Right ventricle myocardium superior (tissue), 1 donor: ENCODE measurements at places on chromosomes 7 and 10. TPM values are rescaled to one million over a fixed set of nuclear protein-coding genes. Genes with fewer than 3 reads are reported as not detected.

The REEP3 gene
- 14.0 TPM for total RNA-seq

The SAMD9 gene
- 2.7 TPM for total RNA-seq

The AKR1C8 gene
- total RNA-seq, result not detected

The MRPL32 gene
- total RNA-seq, result 60.6 TPM

The POLR2J2 gene
- 1.7 TPM for total RNA-seq

The RAMP3 gene
- 31.2 TPM for total RNA-seq

The SGCE gene
- 15.8 TPM for total RNA-seq

The ALKBH4 gene
- total RNA-seq, result 5.3 TPM

The CALCR gene
- total RNA-seq, result 0.05 TPM

The COBL gene
- 76.5 TPM for total RNA-seq

The LAMB1 gene
- total RNA-seq, result 62.1 TPM

The PROSER2 gene
- total RNA-seq, result 0.97 TPM

The SNCG gene
- total RNA-seq, result 23.5 TPM

The MOGAT3 gene
- not detected for total RNA-seq

GRCh38 chr10:26593896-26594295 is 103.6 kb upstream of the PDSS1 start:
- no peak for DNase-seq

- no peak for DNase-seq
Measured at GRCh38 chr10:29687421-29688164, 52.8 kb upstream of the SVIL start.

GRCh38 chr7:36506820-36507219 is 117.2 kb downstream of the ANLN start:
- DNase-seq, result no peak

DNA sequence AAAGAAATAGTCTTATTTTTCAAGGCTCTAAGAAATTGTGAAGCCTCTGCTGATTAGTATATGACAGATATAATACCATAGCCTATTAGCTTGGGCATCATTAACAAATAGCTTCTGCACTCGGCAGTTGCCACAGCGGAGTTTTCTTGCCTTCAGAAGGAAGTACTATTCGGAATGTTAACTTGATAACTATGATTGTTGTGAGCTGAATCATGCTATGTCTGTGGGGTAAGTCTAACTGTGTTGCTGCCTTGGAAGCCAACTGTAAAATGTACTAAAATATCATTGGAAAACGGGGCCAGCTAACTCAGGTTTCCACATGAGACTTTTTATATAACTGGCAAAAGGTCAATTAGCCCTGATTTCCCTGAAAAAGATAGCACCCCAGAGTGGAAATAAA is 93.2 kb downstream of the TWIST1 start:
- DNase-seq, result no peak

DNA sequence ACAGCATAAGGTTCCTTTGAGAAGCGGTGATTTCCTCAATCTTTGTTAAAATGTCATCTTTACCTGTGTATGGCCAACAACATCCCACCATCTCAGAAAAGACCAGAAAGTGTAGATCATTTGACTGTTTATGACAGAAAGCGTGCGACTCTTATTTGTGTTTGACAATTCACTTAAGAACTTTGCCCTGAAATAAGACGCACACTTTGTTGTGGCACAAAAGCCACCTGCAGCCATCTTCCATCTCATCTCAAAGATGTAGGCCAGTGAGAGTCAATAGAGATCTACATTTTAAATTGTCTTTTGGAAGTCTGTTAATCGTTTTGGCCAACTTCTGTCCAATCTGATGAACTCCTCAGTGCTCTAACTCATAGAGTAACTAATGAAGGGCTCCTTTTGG is 114.0 kb downstream of the CALN1 start:
- DNase-seq, result no peak

GRCh38 chr10:43340101-43340500 is 31.3 kb upstream of the FXYD4 start:
- no peak for DNase-seq

DNA sequence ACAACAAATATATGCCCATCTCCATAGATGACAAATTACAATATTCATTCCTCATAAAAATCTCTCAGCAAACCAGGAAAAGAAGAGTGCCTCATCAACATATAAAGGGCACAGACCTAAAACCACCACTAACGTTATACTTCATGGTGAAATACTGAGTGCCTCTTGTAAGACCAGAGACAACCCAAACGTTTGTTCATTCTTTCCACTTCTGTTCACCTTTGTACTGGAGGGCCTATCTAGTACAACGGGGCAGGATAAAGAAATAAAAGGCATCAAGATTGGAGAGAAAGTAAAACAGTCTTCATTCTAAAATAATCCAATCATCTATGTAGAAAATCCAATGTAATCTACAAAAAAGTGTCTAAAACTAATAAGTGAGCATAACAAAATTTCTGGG is 79.1 kb downstream of the LARP4B start:
- DNase-seq, result no peak

- no peak for DNase-seq
Measured at GRCh38 chr10:75240329-75241076, 4.7 kb upstream of the COMTD1 start.

GRCh38 chr10:34655286-34656170 is 159.6 kb downstream of the PARD3 start:
- no peak for DNase-seq

GRCh38 chr7:71208881-71209280 is 76.9 kb downstream of the GALNT17 start:
- no peak for DNase-seq

GRCh38 chr10:24496906-24497305 is 226.8 kb downstream of the ARHGAP21 start:
- DNase-seq, result no peak

DNA sequence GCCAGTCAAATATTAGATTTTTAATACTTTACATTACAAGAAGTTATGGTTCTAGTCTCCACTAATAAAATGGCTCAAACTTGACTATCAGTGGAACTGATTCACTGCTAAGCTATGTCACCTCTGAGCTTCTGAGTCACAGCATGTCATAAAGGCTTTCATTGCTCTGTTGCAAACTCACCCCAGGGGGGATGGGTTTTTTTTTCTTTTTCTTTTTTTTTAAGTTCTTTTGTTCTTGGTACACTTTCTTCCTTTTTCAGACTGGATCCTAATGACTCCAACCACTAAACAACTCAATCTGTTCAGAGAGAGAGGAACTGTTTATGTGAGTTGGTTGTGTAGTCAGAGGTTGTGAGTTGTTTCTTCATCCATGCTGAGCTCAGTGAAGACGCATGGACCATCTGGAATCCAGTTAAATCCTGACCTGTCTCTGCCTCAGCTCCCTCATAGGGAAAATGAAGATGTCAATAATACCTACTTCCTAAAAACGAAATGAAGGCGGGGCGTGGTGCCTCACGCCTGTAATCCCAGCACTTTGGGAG is 11.0 kb downstream of the MYOF start:
- no peak for DNase-seq

DNA sequence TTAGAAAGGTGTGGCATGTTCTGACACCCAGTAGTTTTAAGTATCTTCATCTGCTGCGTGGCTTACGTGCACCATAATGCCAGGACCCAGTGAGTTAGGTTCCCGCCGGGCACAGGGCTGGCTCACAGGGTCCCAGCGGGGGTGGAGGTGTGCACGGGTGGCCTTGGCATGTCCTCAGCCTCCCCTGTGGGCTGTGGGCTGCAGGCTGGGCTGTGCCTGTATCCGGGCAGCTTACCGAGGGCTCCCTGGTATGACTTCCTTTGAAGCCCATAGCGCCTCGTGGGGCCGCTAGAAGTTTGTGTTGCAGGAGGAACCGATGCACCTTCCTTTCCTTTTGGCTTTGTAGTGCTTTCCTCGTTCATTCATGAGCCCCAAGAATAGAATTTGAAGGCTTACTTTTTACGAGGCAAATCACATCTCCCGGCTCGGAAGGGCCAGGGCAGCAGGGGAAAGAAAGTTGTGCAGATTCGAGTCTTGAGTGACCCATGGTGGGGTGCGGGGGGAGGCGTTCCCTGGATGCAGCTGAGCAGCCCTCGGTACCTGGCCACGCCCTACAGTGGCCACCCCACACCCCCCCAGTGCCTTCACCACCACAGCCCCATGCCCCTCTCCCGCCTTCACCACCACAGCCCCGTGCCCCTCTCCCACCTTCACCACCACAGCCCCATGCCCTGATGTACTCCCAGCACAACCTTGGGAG is 113.2 kb downstream of the WDR37 start:
- no peak for DNase-seq

- peak; percentile 75 for DNase-seq
Measured at GRCh38 chr7:75772081-75773077, at the start of gene CCL26. CCL26 (minus strand) TSS chr7:75772211; CDS start chr7:75772176, 35 bp downstream.

DNA sequence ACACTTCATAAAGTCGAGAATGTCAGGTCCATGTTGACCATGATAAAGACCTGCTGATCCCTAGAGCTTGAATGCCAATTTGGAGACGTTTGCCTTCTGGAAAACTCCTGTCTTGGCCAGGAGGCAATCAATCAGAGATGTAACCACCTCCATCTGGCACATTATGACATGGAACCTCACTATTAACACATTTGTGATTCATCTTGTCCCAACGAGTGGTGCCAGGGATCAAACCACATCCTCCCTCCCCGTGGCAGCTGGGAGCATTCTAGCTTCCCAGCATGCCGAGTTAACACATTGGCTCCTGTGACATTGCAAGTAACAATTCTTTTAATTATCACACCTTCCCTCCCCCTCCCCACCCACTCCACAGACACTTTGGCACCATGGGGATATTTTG is 84.0 kb upstream of the PPP1R17 start:
- DNase-seq, result no peak

DNA sequence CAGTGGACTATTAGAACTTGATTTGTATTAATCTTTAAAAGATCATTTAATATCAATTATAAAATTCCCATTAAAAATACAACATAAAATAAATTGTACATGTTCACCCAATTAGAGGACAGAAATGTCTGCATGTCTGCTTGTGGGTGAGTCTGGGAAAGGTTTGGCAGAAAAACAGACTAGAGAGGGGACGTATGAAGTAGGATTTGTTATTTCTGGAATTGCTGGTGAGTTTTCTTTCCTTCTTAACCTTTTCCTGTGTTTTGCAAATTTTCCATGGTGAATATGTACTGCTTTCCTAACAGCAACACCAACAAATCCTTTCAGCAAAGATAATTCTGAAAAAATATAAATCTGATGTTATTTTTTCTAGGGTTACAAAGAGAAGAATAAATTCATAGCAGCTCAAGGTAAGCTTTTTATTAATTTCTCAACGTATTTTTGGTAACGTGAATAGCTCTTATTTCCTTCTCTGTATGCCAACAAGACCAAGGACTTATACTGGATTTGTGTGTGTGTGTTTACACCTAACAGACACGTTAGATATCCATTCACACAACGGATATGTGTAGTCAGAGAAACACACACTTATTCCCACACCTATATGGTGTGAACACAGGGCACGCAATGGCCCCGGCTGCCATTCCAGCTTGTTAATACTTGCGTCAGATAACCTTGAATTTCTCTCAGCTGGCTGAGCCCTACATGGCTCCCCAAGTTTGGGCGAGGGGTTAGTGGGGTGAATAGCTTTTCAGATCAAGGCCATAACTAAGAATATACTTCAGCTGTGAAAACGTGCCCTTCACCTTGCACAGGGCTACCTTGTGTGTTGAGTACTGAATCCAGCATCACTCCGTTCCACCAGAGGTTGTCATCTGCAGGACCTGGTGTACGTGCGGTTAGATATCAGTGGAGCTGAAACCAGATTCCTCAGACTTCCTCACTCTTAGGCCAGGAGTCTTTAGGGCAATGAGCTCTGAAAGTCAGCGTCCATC is 64.6 kb downstream of the MKI67 start:
- DNase-seq, result no peak

- DNase-seq, result no peak
Measured at GRCh38 chr7:142516038-142516501, 233.2 kb upstream of the PRSS1 start.

- no peak for DNase-seq
Measured at GRCh38 chr7:101410743-101411507, 48.2 kb downstream of the COL26A1 start.

DNA sequence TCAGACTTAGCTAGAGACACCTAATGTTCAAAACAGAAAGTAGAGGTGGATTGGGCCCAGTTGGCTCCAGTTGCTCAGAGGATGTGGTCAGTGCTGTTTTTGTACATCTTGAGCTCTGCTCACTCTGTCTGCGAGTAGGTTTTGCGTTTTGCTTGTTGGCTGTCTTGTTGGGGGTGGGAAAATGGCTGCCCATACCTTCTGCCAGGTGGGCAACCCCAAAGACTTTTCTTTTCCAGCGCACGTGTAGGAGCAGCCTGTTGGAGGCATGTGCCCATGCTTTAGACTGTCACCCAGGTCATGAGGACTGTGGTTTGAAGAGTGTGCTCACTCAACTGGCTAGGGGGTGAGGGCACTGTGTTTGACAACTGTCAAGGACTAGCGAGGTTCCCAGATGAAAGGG is 73.9 kb downstream of the KAT6B start:
- DNase-seq, result no peak

GRCh38 chr10:110336111-110336721 is 31.5 kb upstream of the SMNDC1 start:
- no peak for DNase-seq

GRCh38 chr7:130488392-130489139 is 3.3 kb upstream of the MEST start:
- DNase-seq, result no peak

DNA sequence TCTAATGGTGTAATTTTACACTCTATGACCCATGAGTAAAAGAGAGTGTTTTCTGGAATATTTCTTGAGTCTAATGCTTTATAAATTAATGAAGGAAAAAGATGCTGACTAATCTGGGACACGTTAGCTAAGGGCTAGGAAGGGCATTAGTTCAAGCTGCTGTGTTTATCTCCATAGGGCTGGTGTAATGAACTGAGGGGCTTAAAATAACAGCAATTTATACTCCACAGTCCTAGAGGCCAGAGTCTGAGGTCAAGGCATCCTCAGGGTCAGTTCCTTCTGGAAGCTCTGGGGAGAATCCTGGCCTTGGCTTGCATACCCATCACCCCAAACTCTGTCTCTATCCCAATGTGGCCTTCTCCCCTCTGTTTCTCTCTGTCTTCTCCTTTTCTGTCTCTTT is 105.2 kb upstream of the PFKP start:
- DNase-seq, result no peak

GRCh38 chr10:89625041-89625765 is 19.8 kb downstream of the PANK1 start:
- DNase-seq, result no peak

- DNase-seq, result no peak
Measured at GRCh38 chr10:77338143-77338542, 299.5 kb downstream of the KCNMA1 start.

GRCh38 chr7:29095631-29096445 is 50.5 kb downstream of the CPVL start:
- DNase-seq, result no peak
